ENCODE measurements at places on chromosomes 1 and 21.

DNA sequence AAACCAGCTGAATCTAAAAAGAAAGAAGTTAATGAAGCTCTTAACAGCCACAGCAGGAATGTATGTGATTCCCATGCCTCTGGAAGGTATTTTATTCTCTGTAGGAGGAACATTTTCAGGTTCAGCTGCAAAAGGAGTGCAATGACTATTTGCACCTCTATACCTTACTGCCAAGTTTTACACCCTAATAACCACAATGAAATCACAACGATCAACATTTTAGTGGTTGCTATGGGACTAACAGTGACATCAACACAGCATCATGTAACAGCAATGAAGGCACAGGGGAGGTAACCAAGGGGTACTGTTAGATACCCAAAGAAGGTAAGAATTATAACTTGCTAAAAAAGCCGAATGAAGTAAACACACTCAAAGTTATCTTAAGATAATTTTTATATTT lies 116.3 kb upstream of the HP1BP3 start:
- DNase-seq, result no peak

DNA sequence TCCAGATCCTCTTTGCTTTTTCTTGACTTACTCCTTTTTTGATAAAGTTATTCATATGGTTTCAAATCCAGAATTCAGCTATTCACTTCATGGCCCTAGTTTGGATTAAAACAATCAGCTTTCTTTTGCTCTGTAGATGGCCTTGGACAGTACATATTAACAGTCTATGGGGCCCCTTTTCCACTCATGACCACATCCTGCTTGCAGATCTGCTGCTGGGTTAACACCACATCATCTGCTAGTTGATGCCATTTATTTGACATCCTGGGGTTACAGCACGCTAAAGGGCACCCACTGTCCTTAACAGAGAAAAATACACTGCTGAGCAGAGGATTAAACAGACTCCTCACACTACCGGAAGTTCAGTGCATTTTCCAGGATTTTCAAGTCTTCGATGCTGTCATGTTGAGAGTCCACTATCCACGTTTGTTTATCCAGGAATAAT lies 941 bp upstream of the IFI16 start:
- no peak for DNase-seq

DNA sequence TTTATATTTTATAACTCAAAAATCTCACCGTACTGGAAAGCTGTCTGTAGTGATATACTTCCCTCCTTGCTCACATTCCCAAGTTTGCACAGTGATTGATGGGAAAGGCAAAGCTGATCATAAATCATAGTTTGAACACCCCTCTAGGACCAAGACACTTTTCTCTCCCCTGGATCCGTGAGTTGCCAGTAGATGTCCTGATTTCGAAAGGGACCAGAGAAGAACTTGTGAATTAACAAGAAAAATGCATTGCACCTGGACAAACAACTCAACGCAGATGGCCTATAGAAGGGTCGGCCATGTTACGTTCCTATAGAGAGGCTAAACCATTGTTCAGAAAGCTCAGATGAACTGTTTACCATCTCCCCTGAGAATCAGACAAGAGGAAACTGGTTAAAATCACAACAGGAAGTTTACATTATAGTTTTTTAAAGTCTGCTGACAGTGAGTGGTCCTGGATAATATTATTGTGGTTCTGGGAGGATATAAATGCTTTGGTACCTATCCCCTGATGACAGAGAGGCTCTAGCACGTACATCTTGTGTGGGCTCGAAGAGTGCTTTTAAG lies 124.0 kb upstream of the SLC45A1 start:
- no peak for DNase-seq

- DNase-seq, result no peak
Measured at GRCh38 chr1:109922326-109922725, 11.7 kb downstream of the CSF1 start.

GRCh38 chr1:46521414-46521813 lies 30.0 kb downstream of the KNCN start:
- no peak for DNase-seq

- peak; percentile 29 for DNase-seq
Measured at GRCh38 chr1:37509181-37509580, 5.4 kb downstream of the MEAF6 start.

DNA sequence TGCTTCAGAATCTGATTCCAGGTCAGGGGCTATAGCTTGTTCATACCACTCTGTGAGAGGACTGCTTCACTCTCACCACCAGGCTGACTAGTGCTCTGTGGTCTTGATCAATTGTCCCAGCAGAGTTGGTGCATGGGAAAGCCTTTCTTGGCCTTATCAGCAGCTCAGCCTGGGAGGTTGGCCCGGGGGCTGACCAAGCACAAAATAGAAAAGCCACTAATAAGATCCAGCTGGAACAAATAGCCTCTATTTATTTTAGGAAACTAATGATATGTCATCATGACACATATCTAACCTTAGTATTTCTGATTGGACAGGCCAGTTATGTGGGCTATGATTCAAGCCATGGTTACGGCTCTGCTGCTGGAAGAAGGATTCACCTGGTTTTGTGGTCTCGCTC lies 134.2 kb downstream of the GDAP2 start:
- peak; percentile 79 for DNase-seq

All from AG20443 (cell line).